ENCODE measurements at places on chromosomes 13 and 19. TPM values are rescaled to one million over a fixed set of nuclear protein-coding genes. Genes with fewer than 3 reads are reported as not detected.

PLEKHG2 gene
- polyA plus RNA-seq, result 2.2 TPM

IGLON5 gene
- polyA plus RNA-seq, result 0.46 TPM

PSG1 gene
- polyA plus RNA-seq, result not detected

ATP4B gene
- polyA plus RNA-seq, result not detected

RASAL3 gene
- 0.76 TPM for polyA plus RNA-seq

ZNF98 gene
- polyA plus RNA-seq, result 0.10 TPM

OSCAR gene
- polyA plus RNA-seq, result 2.0 TPM

ZNF626 gene
- 1.6 TPM for polyA plus RNA-seq

Measured in liver (tissue), 10 donors.